Stimulated activated CD4-positive, alpha-beta T cell treated with anti-CD3 and anti-CD28 coated beads, Interleukin-1b, Interleukin-23, amount 100 ng/mL, for 1 hour (primary cell): ENCODE measurements at places on chromosomes 4 and X.

DNA sequence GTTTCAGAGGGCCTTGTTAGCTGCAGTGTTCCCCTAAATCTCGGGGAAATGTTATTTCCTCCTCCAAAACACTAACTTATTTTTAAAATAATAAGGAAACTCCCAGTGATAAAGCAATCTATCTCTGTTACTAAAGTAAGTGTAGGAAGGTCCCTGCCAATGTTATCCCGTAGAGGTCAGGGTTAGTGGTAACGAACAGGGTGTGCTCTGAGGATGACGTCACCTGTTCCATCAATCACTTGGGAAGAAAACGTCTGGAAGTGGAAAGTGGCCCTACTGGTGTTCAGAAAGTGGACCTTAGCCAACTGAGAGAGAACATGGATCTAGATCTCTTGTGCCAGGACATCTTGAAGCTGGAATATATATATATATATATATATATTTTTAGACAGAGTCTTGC lies 249.5 kb downstream of the BCOR start:
- DNase-seq: no peak

DNA sequence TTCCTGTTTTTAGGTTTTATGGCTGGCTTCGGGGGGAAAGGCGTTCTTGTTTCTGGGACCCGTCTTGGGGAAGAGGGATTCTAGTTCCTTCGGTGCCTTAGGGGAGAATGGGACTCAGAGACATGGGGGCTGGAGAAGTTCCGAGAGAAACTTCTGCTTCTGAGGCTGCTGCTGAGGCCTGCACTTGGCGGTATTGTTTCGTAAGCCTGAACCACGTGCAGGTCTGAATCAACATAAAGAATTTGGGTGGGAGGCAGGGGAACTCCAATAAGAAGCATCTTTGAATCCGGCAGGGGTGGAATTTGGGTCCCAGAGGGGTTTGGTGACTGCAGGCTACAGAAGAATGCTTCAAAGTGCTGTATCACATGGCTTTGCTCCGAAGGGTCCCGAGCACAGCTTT lies 15.1 kb downstream of the XG start:
- no peak for DNase-seq

GRCh38 chr4:15963001-15963451 lies at the start of gene FGFBP2:
Gene FGFBP2, minus strand, starts transcription at chr4:15963175. Its CDS starts 46 bp downstream, at chr4:15963129.
- no peak for DNase-seq

- no peak for DNase-seq
Measured at GRCh38 chrX:38206542-38206941, 14.1 kb downstream of the SRPX start.

GRCh38 chr4:157896726-157897125 lies 276.1 kb downstream of the GASK1B start:
- no peak for DNase-seq
